ENCODE measurements at places on chromosomes 1 and 21. TPM values are rescaled to one million over a fixed set of nuclear protein-coding genes. Genes with fewer than 3 reads are reported as not detected.

Gene ADORA1
- total RNA-seq: 1.6 TPM

Gene ILDR2
- total RNA-seq: 2.1 TPM

Gene ADAMTS5
- 1.5 TPM for total RNA-seq

Gene LCE6A
- total RNA-seq: not detected

Gene KRTAP19-2
- total RNA-seq: not detected

Gene CSTB
- total RNA-seq: 123 TPM

Gene LENEP
- total RNA-seq: 0.52 TPM

Gene CHIA
- total RNA-seq: 1.5 TPM

Gene CFAP74
- 2.6 TPM for total RNA-seq

Gene JAM2
- 14.1 TPM for total RNA-seq

Gene BRINP3
- 1.6 TPM for total RNA-seq

Gene DPT
- total RNA-seq: 28.6 TPM

Gene PLPP3
- 44.5 TPM for total RNA-seq

Gene PIGK
- total RNA-seq: 28.2 TPM

Gene MTARC1
- total RNA-seq: 38.6 TPM

Gene CDC20
- total RNA-seq: 7.9 TPM

Gene MORC3
- total RNA-seq: 25.6 TPM

Gene RCAN3
- 15.1 TPM for total RNA-seq

Gene SLAMF1
- total RNA-seq: 0.76 TPM

Gene OPRD1
- not detected for total RNA-seq

Gene HSD3B1
- total RNA-seq: not detected

Gene PCP4
- total RNA-seq: 3.5 TPM

Gene LORICRIN
- not detected for total RNA-seq

Gene CACNA1E
- not detected for total RNA-seq

Gene RNF11
- 90.1 TPM for total RNA-seq

Gene RAP1GAP
- total RNA-seq: 20.7 TPM

Gene KRTAP19-1
- total RNA-seq: not detected

Gene ADAM30
- not detected for total RNA-seq

Gene FAM151A
- total RNA-seq: not detected

Gene OR2T33
- total RNA-seq: not detected

Gene HES5
- total RNA-seq: 1.2 TPM

Gene RGS16
- 10.1 TPM for total RNA-seq

Gene CFAP107
- 1.1 TPM for total RNA-seq

Gene WLS
- total RNA-seq: 127 TPM

Gene RNU11
- total RNA-seq: not detected

Gene S100A7
- not detected for total RNA-seq

Gene SNIP1
- 12.6 TPM for total RNA-seq
